Activated naive CD4-positive, alpha-beta T cell (primary cell): ENCODE measurements at places on chromosomes 7 and 10.

DNA sequence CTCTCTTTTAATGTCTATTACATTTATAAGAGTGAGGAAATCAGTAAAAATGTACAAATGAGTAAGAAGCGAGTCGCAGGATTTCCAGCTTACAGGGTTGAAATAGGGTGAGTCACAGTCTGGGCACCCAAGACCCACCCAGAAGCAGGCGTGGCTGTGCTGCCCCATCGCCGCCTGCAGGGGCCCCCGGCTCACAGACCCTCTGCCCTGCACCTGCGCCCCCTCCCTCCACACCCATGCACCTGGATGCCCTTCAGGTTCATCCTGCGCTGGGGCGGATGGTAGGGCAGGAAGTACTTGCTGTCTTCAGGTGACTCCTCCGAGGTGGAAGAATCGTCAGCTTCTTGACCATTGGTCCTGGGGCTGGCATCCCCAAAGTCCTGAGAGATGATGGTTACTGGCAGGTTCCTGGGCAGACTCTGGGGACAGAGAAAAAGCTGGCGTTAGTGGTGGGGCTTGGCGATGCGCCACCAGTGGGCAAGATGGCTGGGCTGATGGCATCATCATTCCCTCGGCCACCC lies 90.2 kb upstream of the GNA12 start:
- no peak for DNase-seq

DNA sequence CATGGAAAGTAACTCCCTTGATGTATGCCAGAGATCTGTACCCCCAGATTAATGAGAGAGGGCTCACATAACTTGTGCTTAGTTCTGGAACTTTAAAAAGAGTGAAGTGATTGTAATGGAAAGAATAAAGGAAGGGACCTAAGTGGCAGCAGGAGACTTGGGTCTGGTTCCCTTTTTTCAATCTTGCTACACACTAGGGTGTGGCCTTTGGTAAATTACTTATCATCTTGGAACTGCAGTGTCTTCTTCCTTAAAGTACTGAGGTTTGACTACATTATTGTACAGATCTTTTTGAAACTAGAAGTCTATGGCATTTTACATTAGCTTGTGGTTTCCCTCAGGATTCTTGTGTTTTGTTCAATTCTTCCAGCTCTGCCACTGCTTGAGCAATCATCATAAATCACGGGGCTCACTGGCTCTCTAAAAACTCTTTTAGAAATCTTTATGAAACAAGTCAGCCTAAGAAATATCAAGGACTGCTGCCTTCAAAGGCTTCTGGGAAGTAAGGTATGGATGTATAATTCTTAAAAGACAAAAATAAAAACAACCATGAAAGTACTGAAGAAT lies 22.5 kb upstream of the CHRM2 start:
- no peak for DNase-seq

DNA sequence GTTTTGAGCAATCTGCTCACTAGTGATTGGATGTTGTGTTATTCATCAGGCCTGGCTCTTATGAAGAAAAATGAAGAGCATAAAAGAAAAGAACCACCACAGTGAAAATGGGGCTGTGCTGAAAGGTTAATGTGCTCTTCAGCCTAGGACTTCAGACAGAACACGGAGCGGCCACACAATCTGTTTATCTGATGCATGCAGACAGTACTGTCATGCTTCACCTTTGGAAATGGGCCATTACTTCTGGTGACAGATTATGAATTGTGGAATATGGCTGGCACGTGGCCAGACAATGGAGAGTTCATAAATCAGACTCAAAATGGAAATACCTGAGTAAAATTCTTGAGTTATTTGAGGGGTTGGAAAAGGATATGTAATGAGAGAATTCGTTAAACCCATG lies 86.0 kb upstream of the NOBOX start:
- DNase-seq = no peak

DNA sequence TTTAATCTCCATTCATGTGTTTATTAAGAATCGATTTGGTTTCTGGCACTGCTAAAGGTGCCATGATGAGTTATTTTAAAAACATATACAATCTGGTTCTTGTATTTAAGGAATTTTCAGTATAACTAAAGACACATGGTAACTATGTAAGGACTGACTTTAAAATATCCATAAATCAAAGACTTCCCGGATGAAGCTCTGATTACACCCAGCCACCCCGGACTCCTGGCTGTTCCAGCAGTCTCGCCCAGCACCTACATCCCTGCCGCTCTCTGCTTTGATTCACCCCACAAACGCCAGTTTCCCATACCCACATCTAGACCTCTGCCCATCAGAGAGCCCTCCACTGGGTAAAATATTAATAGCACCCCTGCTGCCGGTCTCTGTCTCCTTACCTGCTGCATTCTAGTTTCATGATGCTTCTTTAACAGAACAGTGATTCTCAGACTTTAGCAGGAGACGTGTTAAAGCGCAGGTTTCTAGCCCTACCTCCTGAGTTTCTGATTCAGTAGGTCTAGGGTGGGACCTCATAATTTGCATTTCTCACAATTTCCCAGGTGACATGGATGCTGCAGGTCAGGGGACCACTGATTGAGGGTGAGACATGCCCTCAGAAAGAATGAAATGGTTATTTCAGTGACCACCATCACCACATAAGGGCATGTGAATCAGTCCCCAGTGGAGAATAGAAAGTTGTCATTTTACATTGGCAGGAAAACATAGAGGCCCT lies 185.7 kb downstream of the KIAA1217 start:
- no peak for DNase-seq

- no peak for DNase-seq
These were observed 21.6 kb downstream of the OR2AE1 start for GRCh38 chr7:99855236-99855635.
